Peyer's patch (tissue), 4 donors: ENCODE measurements at places on chromosomes 3 and 15. TPM values are rescaled to one million over a fixed set of nuclear protein-coding genes. Genes with fewer than 3 reads are reported as not detected.

DNA sequence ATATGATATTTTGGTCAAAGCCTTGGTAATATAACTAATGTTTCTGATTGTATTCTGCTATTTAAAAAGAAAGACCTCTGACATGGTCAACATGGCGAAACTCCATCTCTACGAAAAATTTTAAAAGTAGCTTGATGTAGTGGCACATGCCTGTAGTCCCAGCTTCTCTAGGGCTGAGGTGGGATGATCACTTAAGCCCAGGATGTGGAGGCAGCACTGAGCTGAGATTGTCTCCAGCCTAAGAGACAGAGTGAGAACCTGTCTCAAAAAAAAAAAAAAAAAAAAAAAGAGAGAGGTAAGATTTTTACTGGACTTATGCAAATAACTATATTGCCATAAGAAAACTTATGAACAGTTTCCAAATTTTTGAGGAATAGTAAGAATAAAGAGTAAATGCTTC is 30.5 kb upstream of the SLC27A2 start:
- H3K27ac ChIP-seq, result no peak overlapping the region
- H3K4me1 ChIP-seq, result no peaks in the 10 kb centered on the region
- no peaks in the 10 kb centered on the region for H3K27me3 ChIP-seq
- no peak for DNase-seq
- H3K4me3 ChIP-seq, result no peak overlapping the region
- H3K36me3 ChIP-seq, result no peaks in the 10 kb centered on the region

GRCh38 chr3:130569461-130570365 is 52.7 kb downstream of the COL6A6 start:
- no peak for DNase-seq
- no peaks in the 10 kb centered on the region for H3K27me3 ChIP-seq
- H3K4me1 ChIP-seq, result no peaks in the 10 kb centered on the region

- no peak for DNase-seq
- H3K27me3 ChIP-seq, result no peaks in the 10 kb centered on the region
- H3K27ac ChIP-seq, result no peak overlapping the region
- no peaks in the 10 kb centered on the region for H3K4me1 ChIP-seq
- H3K4me3 ChIP-seq, result no peak overlapping the region
These were observed 249.1 kb downstream of the TBL1XR1 start for GRCh38 chr3:176948151-176948550.

- H3K36me3 ChIP-seq, result no peaks in the 10 kb centered on the region
- H3K4me3 ChIP-seq, result no peak overlapping the region
- no peaks in the 10 kb centered on the region for H3K27me3 ChIP-seq
- no peak overlapping the region for H3K27ac ChIP-seq
These were observed 834.3 kb downstream of the PLOD2 start for GRCh38 chr3:145326666-145327065.

- no peak overlapping the region for H3K4me3 ChIP-seq
- H3K4me1 ChIP-seq, result no peaks in the 10 kb centered on the region
- no peak for DNase-seq
- no peaks in the 10 kb centered on the region for H3K27me3 ChIP-seq
These were observed 65.6 kb upstream of the CTXND1 start for GRCh38 chr15:80317389-80318182.

DNA sequence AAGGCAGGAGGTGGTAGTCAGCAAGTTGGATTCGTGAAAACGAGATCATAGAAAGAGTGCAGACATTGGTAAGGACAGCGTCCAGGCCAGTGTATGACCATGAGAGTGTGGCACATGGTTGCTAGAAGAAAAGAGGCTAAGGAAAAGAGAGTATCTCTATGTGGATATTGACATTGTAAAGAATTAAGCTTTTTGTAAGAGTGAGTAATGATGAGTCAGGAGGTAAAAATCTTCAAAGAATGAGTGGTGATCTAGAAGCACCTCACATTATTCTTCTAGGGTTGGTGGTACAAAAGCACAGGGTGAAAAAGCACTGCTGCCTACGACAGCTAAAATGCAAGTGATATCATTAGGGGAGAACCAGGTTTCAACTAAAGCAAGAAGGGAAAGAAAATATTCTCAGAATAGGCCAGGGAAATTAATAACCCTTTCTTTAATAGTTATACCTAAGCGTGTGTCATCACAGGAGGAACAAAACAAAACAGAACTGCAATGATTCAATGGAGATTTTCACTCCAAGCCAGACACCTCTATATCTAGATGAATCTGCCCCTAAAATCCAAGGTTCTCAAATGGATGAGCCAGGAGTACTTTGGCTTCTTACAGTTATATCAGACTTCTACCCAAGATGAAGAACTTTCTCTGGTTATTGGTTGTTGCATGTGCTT is 884.7 kb downstream of the NAALADL2 start:
- H3K27ac ChIP-seq, result no peak overlapping the region
- no peaks in the 10 kb centered on the region for H3K4me1 ChIP-seq
- H3K4me3 ChIP-seq, result no peak overlapping the region
- H3K27me3 ChIP-seq, result no peaks in the 10 kb centered on the region
- no peak for DNase-seq
- no peaks in the 10 kb centered on the region for H3K36me3 ChIP-seq

- H3K4me1 ChIP-seq, result no peaks in the 10 kb centered on the region
- H3K27ac ChIP-seq, result no peak overlapping the region
- no peak for DNase-seq
- no peak overlapping the region for H3K4me3 ChIP-seq
These were observed 52.3 kb upstream of the PRR20G start for GRCh38 chr3:127339928-127340861.

- no peak overlapping the region for H3K4me3 ChIP-seq
- no peaks in the 10 kb centered on the region for H3K27me3 ChIP-seq
- H3K27ac ChIP-seq, result no peak overlapping the region
- no peaks in the 10 kb centered on the region for H3K4me1 ChIP-seq
These were observed 764.2 kb upstream of the ARRDC4 start for GRCh38 chr15:97196048-97197014.

GRCh38 chr3:53805463-53806159 is 40.6 kb downstream of the CHDH start:
- H3K4me3 ChIP-seq, result no peak overlapping the region
- no peaks in the 10 kb centered on the region for H3K27me3 ChIP-seq
- H3K36me3 ChIP-seq, result no peaks in the 10 kb centered on the region
- no peak overlapping the region for H3K27ac ChIP-seq

GRCh38 chr3:146577662-146578061 is 27.5 kb downstream of the PLSCR5 start:
- H3K27me3 ChIP-seq, result no peaks in the 10 kb centered on the region
- DNase-seq, result peak; percentile 55
- H3K27ac ChIP-seq, result no peak overlapping the region
- no peak overlapping the region for H3K4me3 ChIP-seq
- H3K36me3 ChIP-seq, result no peaks in the 10 kb centered on the region
- no peaks in the 10 kb centered on the region for H3K4me1 ChIP-seq

DNA sequence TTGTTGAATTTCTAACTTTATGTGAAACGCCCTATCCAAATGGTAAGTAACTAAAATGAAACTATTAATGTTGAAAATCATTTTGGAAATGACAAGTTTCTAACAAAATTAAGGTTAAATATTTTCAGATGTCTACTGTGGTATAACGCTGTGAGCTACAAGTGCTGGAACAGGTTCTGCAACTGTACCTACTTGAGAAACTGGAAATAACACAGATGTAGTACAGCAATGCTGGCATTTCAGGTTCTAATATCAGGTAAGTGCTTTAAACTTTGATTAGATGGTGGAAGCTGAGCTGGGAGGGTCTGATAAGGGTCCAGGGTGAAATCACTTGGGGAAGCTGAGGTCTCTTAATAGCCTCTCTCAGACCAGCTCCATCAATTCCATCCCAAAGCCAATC is 315.1 kb downstream of the STXBP5L start:
- no peak overlapping the region for H3K27ac ChIP-seq
- H3K4me3 ChIP-seq, result no peak overlapping the region
- DNase-seq, result no peak
- H3K4me1 ChIP-seq, result no peaks in the 10 kb centered on the region
- H3K27me3 ChIP-seq, result no peaks in the 10 kb centered on the region

DNA sequence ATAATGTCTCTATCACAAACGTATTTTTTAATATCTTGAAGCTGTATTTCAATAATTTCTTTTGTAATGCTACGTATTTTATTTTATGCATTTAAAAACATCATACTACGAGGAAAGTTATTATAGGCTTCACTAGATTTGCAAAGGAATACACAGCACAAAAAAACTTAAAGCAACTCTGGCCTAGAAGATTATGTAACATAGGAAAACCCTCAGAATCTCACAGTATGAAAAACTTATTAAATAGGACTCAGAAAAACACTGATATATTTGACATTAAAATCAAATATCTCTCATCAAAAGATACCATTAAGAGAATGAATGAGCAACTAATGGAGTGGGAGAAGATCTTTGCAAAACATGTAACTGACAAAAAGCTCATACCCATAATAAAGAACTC is 63.7 kb downstream of the DMXL2 start:
- no peak overlapping the region for H3K4me3 ChIP-seq
- H3K4me1 ChIP-seq, result no peaks in the 10 kb centered on the region
- H3K27me3 ChIP-seq, result no peaks in the 10 kb centered on the region
- no peak for DNase-seq
- peaks cover 8% of the 10 kb centered on the region for H3K36me3 ChIP-seq

DNA sequence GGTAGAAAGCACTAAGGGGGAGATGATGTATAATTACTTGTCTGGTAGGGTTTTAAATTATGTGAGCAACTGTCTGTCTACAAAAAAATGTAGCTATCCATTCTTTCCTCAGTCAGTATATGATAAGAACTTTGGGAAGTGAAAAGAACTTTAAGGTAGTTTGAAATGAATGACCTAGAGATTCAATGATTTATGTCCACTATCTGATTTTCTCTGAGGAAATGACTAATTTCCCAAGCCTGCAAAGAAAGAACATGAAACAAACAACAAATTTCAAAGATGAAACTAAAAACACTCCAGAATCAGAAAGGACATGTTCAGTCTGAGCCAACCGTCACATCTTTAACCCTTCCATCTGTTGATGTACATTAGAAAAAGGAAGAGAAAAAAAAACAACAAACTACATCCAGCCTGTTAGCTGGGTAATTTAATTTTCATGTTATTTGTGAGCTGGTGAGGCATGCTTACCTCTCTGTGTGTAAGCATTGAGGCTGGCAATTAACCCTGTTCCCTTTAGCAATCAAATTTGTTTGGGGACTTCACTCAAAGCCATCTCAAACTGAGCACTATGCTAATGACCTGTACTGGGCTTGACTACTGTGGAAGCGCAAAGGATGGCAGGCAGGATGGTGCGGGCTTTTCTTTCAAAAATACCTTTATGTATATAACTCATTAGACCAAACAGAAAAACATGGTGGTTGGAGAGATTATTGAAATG is 220.1 kb downstream of the TUSC7 start:
- H3K4me1 ChIP-seq, result no peaks in the 10 kb centered on the region
- H3K27ac ChIP-seq, result no peak overlapping the region

GRCh38 chr3:30141178-30141581 is 465.2 kb upstream of the TGFBR2 start:
- no peaks in the 10 kb centered on the region for H3K36me3 ChIP-seq
- no peak for DNase-seq

DNA sequence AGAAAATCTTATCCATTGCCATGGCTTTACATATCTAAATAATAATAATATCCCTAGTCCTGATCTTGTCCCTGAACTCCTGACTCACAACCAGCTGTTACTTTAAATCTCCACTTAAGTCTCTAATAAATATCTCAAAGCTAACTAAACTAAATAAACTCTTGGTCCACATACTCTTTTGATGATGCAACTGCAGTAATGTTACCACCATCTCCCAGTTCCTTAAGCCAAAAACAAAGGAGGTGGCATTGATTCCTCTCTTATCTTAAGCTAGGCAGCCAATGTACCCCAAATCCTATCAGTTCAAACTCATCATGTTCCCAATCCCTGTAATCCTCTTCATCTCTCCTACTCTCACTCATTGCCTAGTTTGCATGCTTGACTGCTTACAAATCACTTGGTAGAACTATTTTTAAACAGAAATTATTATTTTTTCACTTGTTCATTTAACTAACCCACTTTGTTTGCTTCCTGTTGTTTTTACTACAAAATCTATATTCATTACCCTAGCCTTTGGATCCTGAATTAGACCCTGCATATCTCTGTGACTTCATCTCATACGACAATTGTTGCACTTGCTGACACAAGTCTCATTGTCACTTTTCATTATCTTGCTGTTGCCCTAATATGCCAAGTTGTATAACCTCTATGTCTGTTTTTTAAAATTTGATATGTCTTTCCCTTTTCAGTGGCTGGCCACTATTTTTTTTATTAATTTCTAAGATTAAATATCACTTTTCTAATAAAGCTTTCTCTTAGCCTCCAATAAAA is 462.2 kb downstream of the ZPLD1 start:
- no peak overlapping the region for H3K27ac ChIP-seq
- H3K4me3 ChIP-seq, result no peak overlapping the region
- H3K36me3 ChIP-seq, result no peaks in the 10 kb centered on the region
- DNase-seq, result no peak

DNA sequence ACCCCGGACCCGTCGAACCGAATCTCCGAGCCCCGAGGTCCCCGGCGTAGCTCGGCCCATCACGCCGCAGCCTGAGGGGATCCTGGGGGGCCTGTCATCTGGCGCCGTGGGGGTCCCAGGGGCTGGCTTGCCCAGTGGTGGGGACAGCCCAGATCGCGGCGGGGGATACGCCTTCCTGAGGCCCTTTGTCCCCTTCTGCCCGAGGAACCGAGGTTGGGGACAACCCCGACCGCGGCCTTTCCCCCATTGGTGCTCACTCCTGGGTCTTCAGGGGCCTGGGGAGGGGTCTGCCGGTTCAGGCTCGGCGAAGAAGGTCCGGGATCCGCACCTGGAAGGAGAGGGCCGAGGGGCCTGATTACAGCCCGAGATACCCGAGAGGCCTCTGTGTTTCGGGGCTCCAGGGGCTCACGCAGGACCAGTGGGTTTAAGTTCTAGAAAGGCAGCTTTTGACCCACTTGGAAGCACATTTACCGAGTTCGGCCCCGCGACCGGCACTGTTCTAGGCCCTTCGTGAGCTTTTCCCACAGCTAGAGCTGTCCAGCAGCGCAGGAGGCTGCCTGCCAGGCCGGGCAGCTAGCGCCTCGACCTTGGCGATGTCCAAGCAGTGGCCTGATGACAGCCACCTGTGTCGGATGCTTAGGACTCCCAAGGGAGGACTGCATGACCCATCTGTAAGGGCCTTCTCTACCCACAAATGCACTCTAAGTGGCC is 504 bp downstream of the ABHD2 start:
- peak overlapping the region; percentile 87 for H3K27ac ChIP-seq
- no peaks in the 10 kb centered on the region for H3K36me3 ChIP-seq
- H3K27me3 ChIP-seq, result no peaks in the 10 kb centered on the region
- peak; percentile 61 for DNase-seq

GRCh38 chr15:54345827-54346226 is 367.6 kb downstream of the UNC13C start:
- no peaks in the 10 kb centered on the region for H3K36me3 ChIP-seq
- H3K27me3 ChIP-seq, result no peaks in the 10 kb centered on the region
- DNase-seq, result no peak
- H3K4me1 ChIP-seq, result no peaks in the 10 kb centered on the region
- H3K4me3 ChIP-seq, result no peak overlapping the region

Gene CLDN11
- 4.1 TPM for total RNA-seq

Gene EAF2
- 3.5 TPM for total RNA-seq

Gene AADACL2
- total RNA-seq, result 0.66 TPM

Gene ACTC1
- total RNA-seq, result not detected

Gene SLC9C1
- not detected for total RNA-seq

Gene INKA1
- total RNA-seq, result 1.9 TPM

Gene CIB1
- 136 TPM for total RNA-seq

Gene ZNF502
- total RNA-seq, result 3.3 TPM

Gene SI
- 1,078 TPM for total RNA-seq
